Activated CD4-positive, alpha-beta T cell treated with anti-CD3 and anti-CD28 coated beads for 48 hours (primary cell): ENCODE measurements at places on chromosomes 2 and 18.

GRCh38 chr2:23502096-23502495, 117.1 kb downstream of the KLHL29 start:
- DNase-seq: no peak

DNA sequence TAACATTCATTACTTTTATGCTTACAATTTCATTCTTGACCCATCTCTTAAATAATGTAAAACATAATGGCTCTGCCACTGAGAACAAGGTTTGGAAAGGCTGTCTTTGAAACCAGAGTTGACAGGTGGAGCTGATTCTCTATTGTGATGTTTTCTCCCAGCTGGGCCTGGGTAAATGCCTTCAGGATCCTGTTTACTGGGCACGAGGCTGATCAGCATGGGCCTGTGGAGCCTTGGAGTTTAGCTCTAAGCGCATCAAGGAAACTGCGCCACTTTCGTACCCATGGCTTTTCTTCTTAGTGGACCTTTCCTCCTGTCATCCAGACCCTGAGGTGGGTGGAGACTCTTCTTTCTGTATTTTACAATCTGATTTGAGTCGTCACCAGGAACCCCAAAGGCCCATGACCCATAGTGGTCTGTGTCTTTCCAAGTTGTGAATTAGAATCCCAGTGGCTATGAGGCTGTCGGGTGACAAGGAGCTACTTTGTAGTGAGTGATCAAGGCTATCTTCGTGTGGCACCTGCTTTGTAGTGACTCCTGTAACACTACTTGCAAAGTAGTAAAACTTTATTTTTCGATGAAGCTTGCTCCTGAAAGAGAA, 123.1 kb downstream of the LPIN1 start:
- DNase-seq: no peak

DNA sequence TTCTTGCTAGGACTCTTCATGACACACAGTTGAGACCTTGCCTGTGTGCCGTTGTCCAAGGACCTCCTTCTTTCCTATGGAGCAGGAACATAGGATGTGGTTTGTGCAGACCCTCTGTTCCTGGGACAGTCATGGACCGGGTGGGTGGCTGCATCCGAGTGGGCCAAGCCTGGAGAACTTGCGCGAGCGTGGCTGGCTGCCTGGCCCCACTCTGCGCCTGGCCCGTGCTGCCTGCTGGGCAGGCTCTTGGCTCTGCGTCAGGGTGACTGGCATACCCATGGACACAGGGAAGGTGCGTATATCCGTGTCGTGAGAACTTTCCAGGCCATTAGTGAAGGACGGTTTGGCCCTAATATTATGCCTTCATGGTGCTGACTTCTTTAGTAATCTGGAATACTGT, 68.2 kb downstream of the DCDC2C start:
- DNase-seq: no peak

GRCh38 chr18:48836231-48836805, 114.4 kb downstream of the SMAD7 start:
- DNase-seq: no peak

DNA sequence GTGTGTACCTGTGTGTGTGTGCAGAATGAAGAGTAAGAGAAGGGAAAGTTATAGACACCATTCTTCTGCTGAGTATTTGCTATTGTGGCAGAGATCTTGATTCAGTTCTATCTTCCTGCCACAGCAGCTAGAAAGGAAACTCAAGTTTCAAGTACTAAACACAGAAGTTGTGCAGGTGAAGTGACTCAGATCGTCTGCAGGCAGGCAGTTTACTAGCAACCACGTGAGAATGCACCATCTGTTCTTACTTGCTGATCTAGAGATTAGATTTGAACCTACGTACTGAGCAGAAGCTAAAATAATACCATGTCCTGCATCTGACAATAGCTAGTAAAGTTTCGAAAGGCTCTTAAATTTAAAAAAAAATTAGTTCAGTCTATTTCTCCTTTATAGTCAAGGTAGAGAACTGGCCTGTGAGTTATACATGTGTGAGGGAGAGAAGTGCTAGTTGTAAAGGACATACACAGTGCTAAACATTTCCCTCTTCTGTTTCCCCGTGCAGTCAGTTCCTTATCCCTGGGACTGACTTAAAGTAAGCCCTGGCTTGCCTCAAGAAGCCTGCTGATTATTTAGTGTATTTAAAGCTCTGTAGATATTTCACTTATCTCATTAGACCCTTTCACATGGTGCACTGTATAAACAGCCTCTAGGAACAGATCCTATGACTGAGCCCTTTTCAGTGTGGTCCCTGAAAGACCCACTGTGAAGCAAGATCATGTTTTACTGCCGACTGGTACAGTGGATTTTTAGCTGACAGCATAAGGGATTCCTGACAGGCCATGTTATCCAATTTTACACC, 45.0 kb downstream of the SLC38A11 start:
- DNase-seq: peak; percentile 13
